ENCODE measurements at places on chromosomes 1 and 21.
A peak's percentile ranks its signal among the peaks of the same experiment; 100 is the strongest.

DNA sequence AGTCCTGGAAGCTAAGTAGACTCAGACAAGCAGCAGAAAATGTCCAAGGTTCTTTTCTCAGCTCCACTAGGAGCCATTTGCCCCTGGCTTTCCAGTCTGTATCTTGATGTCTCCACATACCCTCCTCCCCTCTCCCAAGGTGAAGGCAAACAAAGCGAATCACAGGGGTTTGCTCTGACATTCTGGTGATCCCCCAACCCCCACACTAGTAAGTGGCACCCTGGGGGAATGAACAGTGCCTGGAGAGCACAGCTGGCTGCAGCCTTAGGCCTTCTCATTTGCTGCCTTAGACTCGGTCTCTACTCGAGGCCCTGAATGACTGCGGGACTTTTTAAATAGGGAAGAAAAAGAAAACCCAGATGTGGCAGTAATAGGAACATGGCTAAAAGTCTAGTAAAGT is 15.3 kb downstream of the ERI3 start:
- DNase-seq = no peak

DNA sequence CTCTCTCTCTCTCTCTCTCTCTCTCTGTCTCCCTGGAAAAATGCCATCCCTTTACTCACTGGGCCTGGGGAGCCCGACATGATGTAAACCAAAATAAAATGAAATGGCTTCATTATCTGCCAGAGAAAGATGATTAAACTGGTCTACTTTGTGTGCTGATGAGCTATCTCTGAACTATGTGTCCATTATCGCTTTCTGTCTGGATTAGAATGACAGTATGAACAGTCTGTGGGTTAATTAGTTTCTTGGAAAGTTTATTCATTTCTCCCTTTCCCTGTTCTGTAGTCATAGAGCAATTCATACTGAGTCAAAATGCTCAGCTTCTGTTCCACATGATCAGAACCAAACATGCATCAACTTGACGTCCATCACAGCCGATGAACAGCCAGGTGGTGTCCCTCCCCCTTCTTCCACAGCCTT is 72.4 kb upstream of the KCND3 start:
- DNase-seq = no peak

DNA sequence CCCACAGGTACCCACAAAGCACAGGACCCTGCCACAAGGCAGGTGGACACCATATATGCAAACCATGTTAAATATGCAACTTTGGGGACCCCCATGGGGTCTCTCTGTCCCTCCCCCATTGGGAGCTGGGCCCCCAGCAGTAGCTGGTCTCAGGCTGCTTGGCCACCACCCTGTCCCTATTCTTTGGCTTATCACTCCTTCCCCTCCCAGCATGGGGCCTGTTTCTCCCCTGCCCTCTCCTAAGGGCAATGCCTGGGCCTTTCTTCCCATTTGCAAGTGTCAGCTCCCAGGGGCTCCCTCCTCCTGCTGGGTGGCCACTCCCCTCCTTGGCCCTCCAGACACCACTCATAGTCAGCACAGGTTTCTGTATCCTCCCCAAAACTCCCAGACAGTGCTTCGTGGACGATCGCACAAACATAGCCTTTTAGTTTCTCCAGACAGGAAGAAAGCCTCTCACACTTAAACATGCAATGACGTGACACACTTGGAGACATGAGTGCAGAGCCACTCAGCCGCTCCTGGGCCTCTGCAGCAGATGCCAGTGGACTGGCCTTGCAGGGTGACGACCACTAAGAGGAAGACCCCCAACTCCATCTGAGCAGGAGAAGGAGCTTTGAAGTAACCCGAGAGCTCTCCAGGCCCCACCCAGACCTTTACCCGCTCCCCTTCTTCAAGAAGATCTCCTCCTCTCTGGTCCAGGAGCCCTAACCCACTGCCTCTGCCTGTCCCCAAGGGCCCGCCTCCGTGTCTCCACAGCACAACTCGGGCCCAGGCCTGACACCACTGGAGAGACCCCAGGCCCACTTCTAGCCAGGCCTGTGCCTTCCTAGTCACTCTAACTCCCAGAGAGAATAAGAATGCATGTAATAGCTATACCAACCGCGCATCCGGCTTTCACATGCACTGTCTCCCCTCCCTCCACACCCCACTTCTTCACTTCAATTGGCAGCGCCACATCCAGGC is 22.9 kb downstream of the CITED4 start:
- DNase-seq = no peak

- no peak for DNase-seq
Measured at GRCh38 chr1:220979371-220979770, 100.1 kb downstream of the HLX start.

DNA sequence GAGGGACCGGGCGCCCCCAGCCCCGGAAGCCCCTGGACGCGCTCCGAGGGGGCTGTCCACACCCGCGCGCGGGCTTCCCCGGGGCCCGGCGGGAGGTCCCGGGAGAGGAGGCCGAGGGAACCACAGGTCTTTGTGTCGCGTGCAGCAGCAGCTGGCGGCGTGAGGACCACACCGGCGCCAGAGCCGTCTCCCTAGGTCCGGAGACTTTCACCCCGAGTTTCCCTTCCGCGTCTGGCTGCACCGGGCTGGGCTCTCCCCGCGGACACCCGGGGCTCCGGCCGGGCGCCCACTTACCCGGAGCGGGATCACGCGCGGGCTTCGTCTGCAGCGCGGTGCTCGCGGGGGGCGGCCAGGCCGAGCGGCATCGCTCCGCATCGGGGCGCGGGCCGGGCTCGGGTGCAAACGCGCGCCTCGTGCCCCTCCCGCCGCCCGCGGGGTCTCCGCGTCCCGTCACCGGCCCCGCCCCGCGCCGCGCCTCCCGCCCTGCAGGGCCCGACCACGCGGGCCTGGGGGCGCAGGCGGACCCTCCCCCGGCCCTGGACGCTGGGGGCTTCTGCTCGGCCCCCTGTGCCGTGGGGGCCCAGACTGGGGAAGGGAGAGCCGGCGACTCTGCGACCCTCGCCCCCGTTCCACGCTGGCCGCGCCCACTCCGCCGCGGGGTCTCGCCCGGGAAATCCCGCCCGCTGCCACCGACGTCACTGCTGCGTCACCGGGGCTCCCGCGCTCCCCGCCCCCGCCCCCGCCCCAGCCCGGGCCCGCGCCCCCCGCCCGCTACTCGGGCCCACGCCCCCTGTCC is at the start of gene GNG4:
Gene GNG4 (minus strand): TSS at position 417 of the 796 bp plus-strand sequence. CDS start 65,946 bp downstream, outside the sequence.
- DNase-seq = peak; percentile 67

DNA sequence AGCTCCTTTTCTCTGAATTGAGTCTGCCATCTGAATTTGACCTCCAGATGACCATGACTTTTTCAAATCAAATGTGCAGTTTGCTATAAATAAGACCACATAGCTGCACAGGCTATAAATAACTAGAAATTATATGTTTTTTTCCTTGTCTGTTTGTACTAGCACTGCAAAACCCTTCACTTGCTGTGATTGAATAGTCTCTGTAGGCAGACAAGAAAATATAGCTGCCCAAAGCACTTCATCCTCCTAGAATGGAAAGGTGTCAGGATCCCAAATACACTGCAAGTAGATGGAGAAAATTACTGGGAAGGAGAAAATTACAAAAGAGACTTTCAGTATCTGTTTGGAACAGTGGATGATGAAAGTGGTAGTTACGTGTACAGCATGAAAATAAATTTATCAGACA is 175.8 kb downstream of the APP start:
- no peak for DNase-seq

GRCh38 chr1:230068952-230069684 is 2.1 kb downstream of the GALNT2 start:
- no peak for DNase-seq

DNA sequence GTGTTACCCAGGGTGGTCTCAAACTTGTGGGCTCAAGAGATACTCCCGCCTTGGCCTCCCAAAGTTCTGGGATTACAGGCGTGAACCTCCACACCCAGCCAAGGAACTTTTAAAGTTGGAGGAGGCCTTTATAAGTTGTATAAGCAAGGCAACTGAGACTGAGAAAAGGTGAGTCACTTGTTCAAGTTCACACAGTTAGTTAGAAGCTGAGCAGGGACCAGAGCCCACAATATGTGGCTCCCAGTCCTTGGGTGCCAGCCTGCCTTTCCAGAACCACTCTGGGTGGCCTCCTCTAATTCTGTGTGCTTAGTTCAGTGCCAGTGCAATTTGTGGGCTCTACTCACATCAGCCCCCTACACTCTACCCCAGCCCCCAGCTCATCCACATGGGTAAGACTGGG is 3.7 kb downstream of the RAB25 start:
- DNase-seq = no peak

DNA sequence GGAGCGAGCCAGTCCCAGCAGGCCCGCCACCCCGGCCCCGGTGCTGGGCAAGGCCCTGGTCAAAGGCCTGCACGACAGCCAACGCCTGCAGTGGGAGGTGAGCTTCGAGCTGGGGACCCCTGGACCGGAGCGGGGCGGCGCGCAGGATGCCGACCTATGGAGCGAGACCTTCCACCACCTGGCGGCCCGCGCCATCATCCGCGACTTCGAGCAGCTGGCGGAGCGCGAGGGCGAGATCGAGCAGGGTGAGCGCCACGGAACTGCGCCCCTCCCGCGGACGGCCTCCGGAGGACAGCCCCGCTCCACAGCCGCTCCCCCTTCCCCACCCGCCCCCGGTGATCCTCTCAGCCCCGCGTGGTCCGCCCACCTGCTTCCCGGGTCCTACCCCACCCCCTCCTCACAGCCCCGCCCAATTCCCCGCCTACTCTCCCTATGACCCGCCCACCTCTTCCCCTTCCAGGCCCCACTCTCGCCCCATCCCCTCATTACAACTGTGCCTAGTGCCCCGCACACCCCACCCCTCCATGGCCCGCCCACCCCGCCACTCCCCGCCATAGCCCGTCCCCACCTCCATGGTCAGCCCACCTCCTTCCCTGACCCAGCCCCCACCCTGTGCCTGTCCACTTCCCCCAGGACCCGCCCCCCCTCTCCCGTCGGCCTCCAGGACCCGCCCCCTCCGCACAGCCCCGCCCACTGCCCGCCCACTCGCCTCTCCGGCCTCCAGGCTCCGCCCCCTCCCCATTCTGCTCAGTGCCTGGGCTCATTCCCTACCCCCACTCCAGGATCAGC is 52.7 kb downstream of the VWA5B1 start:
- DNase-seq = no peak

DNA sequence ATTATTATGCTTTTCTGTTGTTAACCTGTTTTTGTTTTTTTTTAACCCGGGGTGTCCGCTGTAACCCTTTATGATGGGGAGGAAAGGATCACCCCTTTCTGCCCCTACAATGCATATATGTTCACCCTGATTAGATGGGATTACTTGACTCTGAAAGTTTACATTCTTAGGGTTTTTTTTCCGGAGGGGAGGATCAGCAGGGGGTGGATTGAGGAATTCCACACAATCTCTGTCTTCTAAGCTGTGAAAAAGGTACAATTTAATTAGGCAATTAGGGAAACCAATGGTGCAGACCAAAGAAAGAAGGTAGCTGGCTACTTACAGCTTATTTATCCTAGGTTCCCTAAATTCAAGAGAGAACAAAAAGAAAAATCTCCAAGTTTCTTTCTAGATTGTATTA is 58.3 kb downstream of the EDEM3 start:
- no peak for DNase-seq

DNA sequence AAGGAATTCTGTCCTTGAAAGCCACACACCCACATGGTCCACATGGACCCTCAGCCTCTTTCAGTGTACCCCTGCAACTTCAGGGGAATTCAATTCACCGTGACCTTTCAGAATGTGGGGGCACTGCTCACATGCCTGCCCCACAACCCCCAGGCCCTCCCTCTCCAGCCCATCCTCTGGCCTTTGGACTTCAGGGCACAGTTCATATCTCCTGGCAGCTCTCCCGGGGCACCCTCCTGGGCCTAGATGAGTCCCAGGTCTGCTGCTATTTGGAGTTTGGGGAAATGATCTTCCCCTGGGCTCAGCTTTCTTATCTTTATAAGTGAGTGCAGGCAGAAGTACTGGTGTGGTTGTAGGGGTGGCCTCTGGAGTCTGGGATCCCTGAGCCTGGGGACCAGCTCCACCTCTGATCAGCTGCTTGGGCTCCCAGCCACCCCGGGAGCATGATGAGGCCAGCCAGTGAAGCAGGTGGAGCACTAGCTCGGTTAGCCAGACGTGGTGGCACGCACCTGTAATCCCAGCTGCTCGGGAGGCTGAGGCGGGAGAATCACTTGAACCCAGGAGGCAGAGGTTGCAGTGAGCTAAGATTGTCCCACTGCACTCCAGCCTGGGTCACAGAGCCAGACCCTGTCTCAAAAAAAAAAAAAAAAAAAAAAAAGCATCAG is 15.8 kb downstream of the C1orf167 start:
- no peak for DNase-seq

- no peak for DNase-seq
Measured at GRCh38 chr1:101259744-101260148, 22.9 kb downstream of the S1PR1 start.

GRCh38 chr1:8315573-8316475 is 2.1 kb upstream of the SLC45A1 start:
- no peak for DNase-seq

GRCh38 chr1:230149751-230150584 is 82.9 kb downstream of the GALNT2 start:
- DNase-seq = peak; percentile 52

GRCh38 chr1:159196543-159196942 is 8.1 kb upstream of the ACKR1 start:
- no peak for DNase-seq

- DNase-seq = no peak
Measured at GRCh38 chr21:25626757-25627156, 12.3 kb upstream of the JAM2 start.

DNA sequence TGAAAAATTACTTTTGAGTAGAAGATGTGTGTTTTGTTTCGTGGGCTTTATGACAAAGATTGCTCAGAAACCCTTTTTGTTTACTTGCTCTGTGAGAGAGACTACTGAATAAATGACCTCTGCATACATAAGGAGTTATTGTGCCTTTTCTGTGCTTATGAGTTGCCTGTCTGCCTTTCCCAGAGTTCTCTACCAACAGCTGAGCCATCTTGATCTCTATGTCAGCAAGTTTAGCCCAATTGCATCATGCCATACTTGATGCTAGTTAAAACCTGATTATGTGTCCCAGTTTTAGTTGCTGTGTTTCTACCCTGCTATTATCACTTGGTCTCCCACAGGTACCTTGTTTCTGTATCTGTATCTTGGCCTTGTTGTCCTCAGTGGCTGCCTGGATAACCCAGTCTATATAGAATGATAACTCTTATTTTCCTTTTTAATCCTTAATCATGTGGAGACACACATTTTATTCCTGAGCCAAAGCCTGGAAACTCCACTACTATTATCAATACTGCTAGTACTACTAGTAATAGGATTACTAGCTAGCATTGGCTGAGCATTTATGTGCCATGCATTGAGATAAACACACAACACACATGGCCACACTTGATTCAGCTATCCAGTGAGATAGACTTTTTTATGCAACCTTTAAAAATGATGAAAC is 28.7 kb upstream of the GNG12 start:
- DNase-seq = no peak

DNA sequence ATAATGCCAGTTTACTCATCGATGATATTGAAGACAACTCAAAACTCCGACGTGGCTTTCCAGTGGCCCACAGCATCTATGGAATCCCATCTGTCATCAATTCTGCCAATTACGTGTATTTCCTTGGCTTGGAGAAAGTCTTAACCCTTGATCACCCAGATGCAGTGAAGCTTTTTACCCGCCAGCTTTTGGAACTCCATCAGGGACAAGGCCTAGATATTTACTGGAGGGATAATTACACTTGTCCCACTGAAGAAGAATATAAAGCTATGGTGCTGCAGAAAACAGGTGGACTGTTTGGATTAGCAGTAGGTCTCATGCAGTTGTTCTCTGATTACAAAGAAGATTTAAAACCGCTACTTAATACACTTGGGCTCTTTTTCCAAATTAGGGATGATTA is 13.7 kb downstream of the GGPS1 start:
- DNase-seq = no peak

All from GM19239 (cell line).